Brain (organoid and tissue), 16 donors: ENCODE measurements at places on chromosomes 3 and 15. TPM values are rescaled to one million over a fixed set of nuclear protein-coding genes. Genes with fewer than 3 reads are reported as not detected.

The RARB gene
- polyA plus RNA-seq = 3.7 TPM

The RTP1 gene
- polyA plus RNA-seq = 0.93 TPM

The SLC24A1 gene
- polyA plus RNA-seq = 4.4 TPM

The VIPR1 gene
- polyA plus RNA-seq = 6.2 TPM

The AMOTL2 gene
- polyA plus RNA-seq = 23.5 TPM

The NANOGP8 gene
- polyA plus RNA-seq = not detected

The HHLA2 gene
- not detected for polyA plus RNA-seq

The SH2D7 gene
- not detected for polyA plus RNA-seq

The GATM gene
- 58.9 TPM for polyA plus RNA-seq

The TMEM266 gene
- 1.3 TPM for polyA plus RNA-seq
